ENCODE measurements at places on chromosomes 16 and 17.

DNA sequence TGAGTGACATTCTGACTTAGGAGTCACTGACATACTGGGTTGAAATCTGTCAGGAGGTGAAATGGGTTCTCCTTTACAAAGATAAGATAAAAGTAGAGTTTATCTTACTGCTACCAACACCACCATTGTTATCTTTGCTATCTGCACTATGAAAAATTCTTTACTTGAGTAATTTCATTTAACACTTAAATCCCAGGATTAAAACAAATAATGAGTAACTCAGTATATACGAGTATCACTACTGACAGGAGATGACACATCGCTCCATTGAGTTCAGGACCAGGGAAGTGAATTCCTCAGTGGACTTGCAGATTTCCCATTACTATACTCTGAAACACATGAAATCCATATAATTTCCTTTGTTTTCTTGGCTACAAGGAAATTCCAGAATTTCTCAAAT, 242.1 kb upstream of the NLRP1 start:
- DNase-seq, result no peak

- no peak for DNase-seq
These were observed 21.1 kb downstream of the STH start for GRCh38 chr17:46020023-46020761.

DNA sequence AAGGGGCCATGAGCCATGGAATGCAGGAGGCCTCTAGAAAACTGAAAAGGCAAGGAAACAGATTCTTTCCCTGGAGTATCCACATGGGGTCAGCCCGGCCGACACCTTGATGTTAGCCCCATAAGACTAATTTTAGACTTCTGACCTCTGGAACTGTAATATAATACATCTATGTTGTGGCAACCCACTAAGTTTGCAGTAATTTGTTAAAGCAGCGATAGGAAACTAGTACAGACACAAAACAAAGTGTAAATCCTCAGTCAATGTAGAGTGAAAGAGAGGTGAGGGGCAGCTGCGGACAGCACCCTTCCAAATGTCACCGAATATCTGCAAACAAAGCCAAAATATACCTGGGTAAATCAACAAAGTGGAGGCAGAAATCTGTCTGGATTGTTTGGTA, 7.2 kb upstream of the SIAH1 start:
- DNase-seq, result no peak

- no peak for DNase-seq
These were observed 32.8 kb downstream of the MYO15A start for GRCh38 chr17:18141210-18141803.

GRCh38 chr17:80154166-80154565, 7.2 kb upstream of the EIF4A3 start:
- DNase-seq, result no peak

GRCh38 chr17:58626905-58627304, 64.9 kb downstream of the TEX14 start:
- no peak for DNase-seq

DNA sequence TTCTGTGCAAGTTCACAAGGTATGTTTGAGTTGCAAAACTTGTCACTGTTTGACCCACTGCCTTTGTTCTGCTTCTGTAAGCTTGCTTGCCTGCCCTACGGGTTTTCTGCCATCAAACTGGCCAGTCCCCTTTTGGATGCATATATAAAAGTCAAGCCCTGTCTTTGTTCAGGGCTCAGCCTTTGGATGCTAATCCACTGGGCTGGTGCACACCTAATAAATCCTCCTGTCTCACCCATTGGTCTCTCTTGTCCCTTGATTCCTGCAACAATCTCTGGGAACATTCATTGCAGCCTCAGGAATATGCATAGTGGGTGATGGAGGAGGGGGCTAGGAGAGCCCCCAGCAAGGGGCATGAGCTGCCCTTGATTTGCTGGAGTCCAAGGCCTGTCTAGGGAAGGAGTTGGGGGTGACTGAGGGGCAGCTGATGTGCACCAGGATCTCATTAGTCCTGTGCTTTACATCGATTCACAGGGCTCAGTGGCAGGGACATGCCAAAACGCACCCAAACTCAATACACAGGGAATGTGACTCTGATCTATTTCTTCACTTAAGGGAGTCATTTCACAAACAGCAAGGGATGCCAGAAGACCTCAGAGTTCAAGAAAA, 225.4 kb upstream of the NLRP1 start:
- DNase-seq, result no peak

- no peak for DNase-seq
These were observed 7.4 kb downstream of the MYH11 start for GRCh38 chr16:15849209-15849981.

GRCh38 chr16:67014634-67015312, 14.2 kb upstream of the CBFB start:
- DNase-seq, result no peak

DNA sequence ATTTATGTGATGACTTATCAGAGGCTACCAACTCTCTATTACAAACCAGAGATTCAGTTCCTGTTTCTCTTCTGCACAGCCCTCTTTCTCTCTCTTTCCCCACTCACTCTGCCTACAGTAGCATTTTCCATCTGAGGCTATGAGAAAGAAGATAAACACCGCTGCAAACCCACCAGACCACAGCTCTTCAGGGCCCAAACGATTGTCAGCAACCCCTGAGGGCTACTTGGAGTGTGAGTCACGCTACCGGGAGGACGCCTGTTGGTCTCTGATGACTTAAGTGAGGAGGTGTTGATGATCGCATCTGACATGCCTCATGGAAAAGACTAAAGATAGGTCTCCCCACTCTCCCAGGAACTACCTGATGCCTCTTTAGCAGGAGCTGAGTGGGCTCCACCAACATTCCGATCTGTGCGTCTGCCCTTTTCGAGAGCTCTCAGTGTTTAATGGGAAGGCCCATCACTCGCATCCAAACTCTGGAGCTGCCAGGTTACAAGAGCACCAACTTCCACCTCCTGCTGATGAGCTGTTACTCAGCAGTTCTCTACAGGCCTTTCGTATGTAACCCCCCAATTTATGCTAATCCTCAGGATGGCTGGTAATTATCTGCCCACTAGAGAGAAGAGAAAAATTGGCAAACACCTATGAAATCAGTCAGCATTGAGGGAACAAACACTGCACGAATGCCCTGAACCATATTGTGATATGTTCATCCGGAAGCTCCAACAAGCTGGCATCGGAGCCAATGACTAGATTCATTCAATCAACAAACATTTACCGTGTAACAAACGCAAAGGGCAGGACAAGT, 9.2 kb downstream of the GRIN2A start:
- DNase-seq, result peak; percentile 81

DNA sequence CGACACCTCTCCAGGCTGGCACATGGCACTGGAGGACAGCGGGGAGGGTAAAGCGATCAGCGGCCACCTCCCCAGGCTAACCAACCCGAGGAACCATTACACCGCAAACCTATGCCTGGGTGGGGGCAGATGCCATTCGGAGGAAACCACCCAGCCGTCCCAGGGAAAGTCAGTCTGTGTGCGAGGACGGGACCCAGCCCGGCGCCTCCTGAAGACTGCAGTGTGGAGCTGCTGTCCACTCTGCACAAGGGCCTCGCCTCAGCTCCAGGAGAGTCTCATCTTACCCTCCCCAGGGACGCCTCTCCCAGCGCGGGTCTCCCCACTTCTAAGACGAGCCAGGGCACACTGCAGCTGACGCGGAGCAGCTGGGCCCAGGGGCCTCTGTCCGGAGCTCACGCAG, 8.0 kb downstream of the SLC38A10 start:
- DNase-seq, result no peak

DNA sequence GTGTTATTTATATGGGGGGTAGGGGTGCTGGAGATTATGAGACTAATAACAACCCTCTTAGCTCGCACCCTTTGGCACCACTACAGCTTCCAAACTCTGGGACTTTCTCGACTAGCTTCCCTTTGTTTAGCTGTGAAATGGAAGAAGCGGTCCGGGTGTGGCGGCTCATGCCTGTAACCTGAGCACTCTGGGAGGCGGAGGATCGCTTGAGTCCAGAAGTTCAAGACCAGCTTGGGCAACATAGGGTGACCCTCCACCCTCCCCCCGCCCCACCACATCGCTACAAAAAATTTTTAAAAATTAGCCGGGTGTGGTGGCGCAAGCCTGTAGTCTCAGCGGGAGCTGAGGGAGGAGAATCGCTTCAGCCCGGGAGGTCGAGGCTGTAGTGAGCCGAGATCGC, 814 bp upstream of the CDH3 start:
- no peak for DNase-seq

- DNase-seq, result no peak
These were observed 9.9 kb downstream of the C17orf100 start for GRCh38 chr17:6661464-6661848.

GRCh38 chr17:73365906-73366623, 54.3 kb upstream of the CDC42EP4 start:
- DNase-seq, result no peak

DNA sequence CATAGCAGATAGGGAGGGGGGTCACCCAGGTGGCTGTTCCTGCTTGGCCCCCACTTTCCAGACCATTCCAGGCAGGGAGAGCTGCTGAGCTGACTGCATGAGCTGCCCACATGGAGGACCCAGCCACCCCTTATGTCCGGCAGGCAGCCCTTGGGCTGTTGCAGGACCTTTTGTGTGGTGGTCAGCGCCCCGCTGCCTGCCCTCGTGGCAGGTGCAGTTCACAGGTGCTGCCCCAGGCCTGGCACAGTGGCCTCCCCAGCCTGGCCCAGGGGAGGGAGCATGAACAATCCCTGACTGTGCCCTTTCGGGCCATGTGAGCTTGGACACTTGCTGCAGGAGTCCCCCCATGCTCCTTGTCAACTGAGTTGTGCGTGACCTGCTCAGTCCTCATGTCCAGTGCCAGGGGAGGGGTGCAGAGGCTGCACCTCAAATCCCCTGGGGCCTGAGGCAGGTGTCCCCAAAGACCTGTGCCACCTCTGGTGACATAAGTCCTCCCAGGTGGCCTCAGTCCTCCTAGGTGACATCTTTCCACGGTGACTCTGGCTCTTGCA, 8.6 kb downstream of the TBC1D26 start:
- DNase-seq, result no peak

DNA sequence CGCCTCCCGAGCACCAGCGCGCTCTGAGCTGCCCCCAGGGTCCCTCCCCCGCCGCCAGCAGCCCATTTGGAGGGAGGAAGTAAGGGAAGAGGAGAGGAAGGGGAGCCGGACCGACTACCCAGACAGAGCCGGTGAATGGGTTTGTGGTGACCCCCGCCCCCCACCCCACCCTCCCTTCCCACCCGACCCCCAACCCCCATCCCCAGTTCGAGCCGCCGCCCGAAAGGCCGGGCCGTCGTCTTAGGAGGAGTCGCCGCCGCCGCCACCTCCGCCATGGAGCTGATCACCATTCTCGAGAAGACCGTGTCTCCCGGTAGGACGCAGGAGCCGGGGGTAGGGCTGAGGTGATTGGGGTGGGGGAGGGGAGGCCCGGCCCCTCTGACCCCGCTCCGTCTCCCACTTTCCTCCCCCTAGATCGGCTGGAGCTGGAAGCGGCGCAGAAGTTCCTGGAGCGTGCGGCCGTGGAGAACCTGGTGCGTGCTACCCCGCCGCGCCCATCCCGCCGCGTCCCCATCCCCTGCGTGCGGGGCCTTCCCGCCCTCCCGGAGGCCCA, 329 bp downstream of the KPNB1 start:
- DNase-seq, result peak; percentile 74

- peak; percentile 23 for DNase-seq
These were observed 88.6 kb downstream of the USP31 start for GRCh38 chr16:23060458-23061320.

DNA sequence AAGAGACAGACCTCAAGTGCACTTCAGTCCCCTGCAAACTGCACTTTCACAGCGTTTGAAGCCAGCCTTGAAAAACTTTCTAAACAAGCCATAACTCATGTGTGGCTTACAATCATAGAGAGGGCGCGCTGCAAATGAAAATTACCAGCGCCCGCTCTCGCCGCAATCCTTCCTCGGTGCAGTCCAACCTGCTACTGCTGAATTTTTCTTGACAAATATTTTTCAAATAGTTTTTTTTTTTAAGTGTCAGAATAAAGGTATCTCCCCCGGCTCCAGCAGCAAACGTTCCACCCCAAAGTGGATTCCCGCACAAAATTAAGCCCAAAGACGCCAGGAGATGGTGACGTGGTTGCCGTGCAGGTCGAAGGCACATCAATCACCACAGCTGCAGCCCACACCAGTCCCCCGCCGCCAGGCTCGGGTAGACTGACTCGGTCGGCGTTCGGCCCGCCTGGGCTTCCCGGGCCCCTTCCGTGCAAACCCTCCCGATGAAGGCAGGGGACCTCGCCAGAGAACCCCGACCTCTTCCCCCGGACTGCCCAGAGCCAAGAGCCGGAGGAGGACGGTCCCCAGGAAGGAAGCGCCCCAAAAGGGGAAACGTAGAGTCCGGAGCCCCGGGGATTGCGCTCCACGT, 630 bp downstream of the GRB2 start:
- DNase-seq, result peak; percentile 36

GRCh38 chr17:27766438-27766837, 33.9 kb downstream of the NOS2 start:
- DNase-seq, result no peak

- no peak for DNase-seq
These were observed 13.0 kb downstream of the CDH13 start for GRCh38 chr16:82639666-82640336.

- DNase-seq, result no peak
These were observed 67.8 kb downstream of the CDH8 start for GRCh38 chr16:61968242-61969076.

DNA sequence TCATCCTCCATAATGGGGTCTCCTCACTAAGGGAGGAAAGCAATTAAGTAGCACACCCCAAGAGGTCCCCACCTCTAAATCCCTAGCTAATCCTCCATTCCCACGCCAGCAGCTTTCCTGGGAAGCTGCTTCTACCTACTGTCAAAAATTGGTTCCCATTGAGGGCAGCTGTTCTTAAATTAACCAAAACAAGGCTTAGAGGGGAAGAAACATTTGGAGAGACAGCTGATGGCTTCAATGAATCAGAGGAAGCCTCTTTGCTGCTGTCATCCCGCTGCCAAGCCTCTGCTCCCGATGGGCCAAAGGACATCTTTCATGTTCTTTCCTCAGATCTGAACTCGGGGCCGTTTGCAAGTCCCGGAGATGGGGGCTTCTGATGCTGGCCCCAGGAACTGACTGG, 26.6 kb downstream of the AIPL1 start:
- DNase-seq, result no peak

DNA sequence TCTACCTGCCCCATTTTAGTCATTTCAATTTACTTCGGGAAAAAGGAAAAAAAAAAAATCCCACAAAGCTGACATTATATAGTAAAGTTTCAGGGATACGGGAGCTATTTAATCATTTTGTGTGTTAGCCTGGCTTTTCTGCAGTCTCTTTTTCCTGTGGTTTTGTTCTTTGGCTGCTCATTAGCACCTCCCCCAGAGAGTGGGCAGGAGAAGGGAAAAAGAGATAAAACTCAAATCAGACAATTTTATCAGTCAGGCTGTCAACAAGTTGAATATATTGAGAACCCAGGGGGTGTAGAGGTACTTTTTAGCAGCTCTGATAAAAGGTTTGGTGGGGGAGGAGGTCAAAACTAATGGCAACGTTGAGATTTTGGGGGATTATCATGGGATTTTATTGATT, 559.0 kb upstream of the PSMD7 start:
- DNase-seq, result no peak

- DNase-seq, result no peak
These were observed 17.1 kb downstream of the ZNF213 start for GRCh38 chr16:3152027-3152276.

All from T1000 (cell line).